ENCODE measurements at places on chromosomes 2 and 18. TPM values are rescaled to one million over a fixed set of nuclear protein-coding genes. Genes with fewer than 3 reads are reported as not detected.

DNA sequence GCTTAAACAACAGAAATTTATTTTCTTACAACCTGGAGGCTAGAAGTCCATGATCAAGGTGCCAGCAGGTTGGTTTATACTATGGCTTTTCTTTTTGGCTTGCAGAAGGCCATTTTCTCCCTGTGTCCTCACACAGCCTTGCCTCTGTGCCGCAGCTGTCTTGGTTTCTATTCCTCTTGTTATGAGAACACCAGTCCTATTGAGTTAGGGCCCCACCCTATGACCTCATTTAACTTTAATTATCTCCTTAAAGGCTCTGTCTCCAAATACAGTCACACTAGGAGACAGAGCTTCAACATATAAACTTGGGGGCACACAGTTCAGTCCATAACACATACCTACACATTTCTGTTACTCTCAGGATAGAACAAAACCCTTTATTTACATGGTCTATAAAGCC is 17.3 kb upstream of the RHOB start:
- DNase-seq = no peak

DNA sequence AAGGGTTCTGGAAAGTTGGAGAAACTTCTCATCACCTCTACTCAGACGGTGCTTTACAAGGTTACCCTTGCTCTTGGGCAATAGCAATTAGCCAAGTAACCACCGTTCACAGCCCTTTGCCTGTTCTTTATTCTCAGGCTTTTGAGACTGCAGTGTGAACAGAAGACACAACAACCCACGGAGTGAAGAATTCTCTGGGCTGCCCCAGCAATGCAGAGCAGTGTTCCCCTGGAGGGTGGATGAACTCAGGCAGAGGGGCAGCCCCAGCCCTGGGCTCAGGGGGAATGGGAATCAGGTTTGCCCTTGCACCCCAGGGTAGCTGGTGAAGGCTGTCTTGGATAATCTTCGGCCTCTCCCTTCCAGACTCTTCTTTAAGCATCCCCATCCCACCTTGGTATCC is 69.1 kb downstream of the MCFD2 start:
- no peak for DNase-seq

LRP2 gene
- total RNA-seq = 0.21 TPM

ATOH8 gene
- total RNA-seq = 1.0 TPM

DNA sequence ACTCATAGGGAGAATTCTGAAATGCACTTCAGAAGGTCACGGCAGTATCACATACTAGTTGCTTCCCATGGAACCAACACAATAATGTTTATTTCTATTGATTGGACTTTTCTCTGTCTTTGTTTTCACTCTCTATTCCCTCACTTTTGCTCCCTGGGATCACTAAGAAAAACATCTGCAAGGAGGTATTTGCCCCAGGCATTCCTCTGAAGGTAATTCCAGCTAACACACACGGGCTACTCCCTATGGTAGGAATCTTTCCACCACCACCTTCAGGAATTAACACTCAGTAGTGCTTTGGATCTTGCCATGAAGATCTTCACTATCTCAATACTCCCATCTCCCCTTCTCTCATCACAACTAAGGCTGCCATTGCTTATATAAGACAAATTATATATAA is 353.3 kb downstream of the DSC3 start:
- DNase-seq = no peak

GRCh38 chr18:76885001-76885400 is 62.6 kb downstream of the ZNF236 start:
- DNase-seq = no peak

PRPF40A gene
- total RNA-seq = 126 TPM

WNT6 gene
- total RNA-seq = 1.6 TPM

ANKRD29 gene
- total RNA-seq = 0.27 TPM

- no peak for DNase-seq
Measured at GRCh38 chr2:115214050-115214449, 771.6 kb downstream of the DPP10 start.

- no peak for DNase-seq
Measured at GRCh38 chr2:200416878-200417277, 93.0 kb downstream of the KCTD18 start.

DNA sequence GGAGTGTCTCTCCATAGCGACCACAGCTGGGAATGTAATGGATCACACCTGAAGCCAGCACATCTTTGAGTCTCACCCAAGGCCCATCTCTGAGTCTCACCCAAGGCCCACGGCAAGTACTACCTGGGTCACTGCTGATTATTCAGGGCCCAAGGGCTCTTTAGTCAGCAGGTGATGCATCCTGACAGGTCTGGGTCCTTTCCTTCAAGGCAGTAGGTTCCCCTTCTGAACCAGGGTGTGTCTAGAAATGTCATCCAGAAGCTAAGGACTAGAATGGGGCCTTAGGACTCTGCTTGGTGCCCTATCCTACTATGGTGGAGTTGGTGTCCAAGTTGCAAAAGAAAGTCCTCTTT is 248.1 kb downstream of the ZNF385B start:
- no peak for DNase-seq

REG3A gene
- not detected for total RNA-seq

- DNase-seq = no peak
Measured at GRCh38 chr2:233676046-233676445, 4.3 kb downstream of the UGT1A9 start.

SIGLEC15 gene
- 41.1 TPM for total RNA-seq

GRCh38 chr2:218810256-218810655 is 21.3 kb downstream of the PRKAG3 start:
- DNase-seq = no peak

DNA sequence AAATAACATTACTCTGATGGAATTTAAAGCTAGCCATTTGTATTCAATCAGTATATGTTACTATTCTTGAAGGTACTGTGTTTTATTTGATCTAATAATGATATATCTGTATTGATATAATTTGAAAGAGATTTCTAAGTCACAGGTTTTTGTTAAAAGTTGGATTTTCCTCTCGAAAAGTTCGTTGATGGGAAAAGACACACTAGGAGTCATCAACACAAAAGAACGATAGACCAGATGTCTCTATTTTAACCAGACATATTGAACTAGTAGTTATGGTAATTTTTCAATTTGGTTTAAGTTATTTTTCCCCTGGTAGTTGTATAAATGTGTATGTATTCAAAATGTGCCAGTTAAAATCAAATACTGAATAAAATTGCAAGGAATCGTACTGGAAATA is 2.5 kb downstream of the ASXL3 start:
- DNase-seq = no peak

Measured in kidney epithelial cell (primary cell).